M059J (cell line): ENCODE measurements at places on chromosomes 4 and X. TPM values are rescaled to one million over a fixed set of nuclear protein-coding genes. Genes with fewer than 3 reads are reported as not detected.

SEC24D gene
- total RNA-seq: 98.1 and 130 TPM in 2 replicates

ATP5ME gene
- total RNA-seq: 157 and 216 TPM in 2 replicates

SULT1E1 gene
- total RNA-seq: not detected in 2 replicates

GAGE2A gene
- total RNA-seq: not detected in 2 replicates

NSUN7 gene
- 5.9 and 9.2 TPM in 2 replicates for total RNA-seq

SMIM14 gene
- 17.1 and 38.5 TPM in 2 replicates for total RNA-seq

ANKRD37 gene
- 6.3 and 8.5 TPM in 2 replicates for total RNA-seq

GPR78 gene
- 0.07 TPM in 1 of 2 replicates, not detected in the other for total RNA-seq

SLC9A7 gene
- total RNA-seq: 46.7 and 55.0 TPM in 2 replicates

PRKG2 gene
- total RNA-seq: 0.76 and 1.1 TPM in 2 replicates

TMEM154 gene
- 8.1 and 11.0 TPM in 2 replicates for total RNA-seq

CCSER1 gene
- total RNA-seq: not detected in 2 replicates

SOX3 gene
- not detected in 2 replicates for total RNA-seq
